Stimulated activated CD4-positive, alpha-beta T cell treated with anti-CD3 and anti-CD28 coated beads, TNF-alpha, amount 100 ng/mL, for 24 hours (primary cell): ENCODE measurements at places on chromosomes 4 and X.

DNA sequence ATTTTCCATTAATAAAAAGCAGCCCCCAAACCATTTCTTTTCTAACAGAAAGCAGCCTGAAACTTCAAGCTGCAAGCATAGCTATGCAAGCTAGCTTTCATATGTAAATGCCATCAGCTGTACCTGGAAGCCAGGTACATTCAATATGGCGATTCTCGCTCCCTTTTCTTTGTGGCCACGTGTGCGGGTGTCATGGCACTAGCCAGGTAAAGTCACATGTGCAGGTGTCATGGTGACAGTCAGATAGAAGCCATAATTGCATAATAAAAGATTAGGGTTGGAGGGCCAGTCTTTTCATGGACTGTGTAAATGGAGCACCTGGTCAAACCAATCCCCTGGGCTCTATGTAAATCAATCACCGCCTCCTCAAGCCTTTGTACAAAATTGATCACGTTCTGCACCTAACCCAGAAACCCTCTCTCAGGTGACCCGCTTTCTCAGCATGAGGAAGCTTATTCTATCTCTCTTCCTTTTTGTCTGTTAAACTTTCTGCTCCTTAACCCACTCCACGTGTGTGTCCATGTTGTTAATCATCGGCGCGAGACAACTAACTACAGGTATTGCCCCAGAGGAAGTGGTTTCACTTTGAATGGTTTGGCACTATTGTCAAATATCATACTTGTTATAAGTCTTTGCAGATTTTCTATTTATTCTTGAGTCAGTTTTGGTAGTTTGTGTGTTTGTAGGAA is 18.0 kb upstream of the RHOXF2 start:
- no peak for DNase-seq

DNA sequence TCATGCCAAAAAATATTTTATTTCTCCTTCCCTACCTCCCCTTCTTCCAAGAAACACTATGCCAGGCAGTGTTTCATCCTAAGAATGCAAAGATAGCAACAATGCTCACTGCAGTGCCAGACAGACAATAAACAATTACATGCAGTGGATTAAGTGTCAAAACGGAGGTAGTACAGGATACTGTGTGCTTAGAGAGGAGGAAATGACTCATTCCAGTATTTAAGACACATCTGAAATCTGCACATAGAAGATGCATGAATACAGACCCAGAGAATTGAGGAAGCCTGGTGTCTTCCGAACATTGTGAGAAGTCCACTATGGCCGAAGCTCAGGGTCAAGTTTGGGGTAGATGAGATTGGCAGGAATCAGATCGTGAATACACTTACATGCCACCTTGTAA is 326.4 kb downstream of the PPP3CA start:
- DNase-seq, result no peak

GRCh38 chr4:21507439-21507838 is 441.1 kb downstream of the KCNIP4 start:
- no peak for DNase-seq

- DNase-seq, result no peak
Measured at GRCh38 chrX:23118890-23119527, 119.2 kb downstream of the DDX53 start.

GRCh38 chr4:108276690-108277089 is 108.0 kb upstream of the LEF1 start:
- DNase-seq, result no peak

GRCh38 chrX:10031746-10032145 is 64.6 kb downstream of the CLDN34 start:
- DNase-seq, result no peak

DNA sequence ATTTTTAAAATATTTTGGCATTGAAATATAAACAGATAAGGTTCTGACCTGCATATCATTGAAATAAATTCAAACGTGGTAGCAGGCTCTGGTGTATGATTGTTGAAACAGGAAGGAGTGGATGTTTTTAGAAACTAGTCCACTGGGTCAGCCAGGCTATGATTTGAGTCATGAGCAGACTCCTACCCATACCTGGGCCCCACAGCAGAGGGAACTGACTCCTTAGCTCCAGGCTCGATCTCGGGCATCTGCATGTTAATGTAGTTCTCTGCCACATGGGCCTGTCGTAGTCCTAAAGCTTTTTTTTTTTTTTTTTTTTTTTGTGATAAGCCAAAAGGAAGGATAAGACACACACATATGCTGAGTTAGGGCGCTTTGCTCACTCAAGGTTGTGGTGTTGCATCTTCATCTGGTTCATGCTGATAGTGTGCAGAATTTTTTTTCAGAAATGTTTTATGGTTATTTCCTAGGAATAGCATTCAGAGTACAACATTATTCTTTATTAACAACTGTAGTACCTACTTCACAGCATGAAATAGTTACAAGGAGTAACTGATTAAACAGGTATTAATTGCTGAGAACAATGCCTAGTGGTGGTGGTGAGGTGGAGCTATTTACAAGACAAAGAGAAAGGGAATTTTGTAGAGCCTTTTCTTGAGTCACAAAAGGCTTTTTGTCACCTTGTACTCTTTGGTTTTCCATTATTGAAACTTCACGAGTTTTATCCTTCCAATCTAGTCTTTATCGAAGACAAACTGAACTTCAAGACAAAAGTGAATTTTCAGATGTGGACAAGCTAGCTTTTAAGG is 27.3 kb downstream of the OFD1 start:
- no peak for DNase-seq

GRCh38 chrX:149531599-149531998 is 9.2 kb upstream of the EOLA1 start:
- DNase-seq, result no peak

- DNase-seq, result no peak
Measured at GRCh38 chrX:26511589-26512363, 295.8 kb downstream of the MAGEB5 start.

DNA sequence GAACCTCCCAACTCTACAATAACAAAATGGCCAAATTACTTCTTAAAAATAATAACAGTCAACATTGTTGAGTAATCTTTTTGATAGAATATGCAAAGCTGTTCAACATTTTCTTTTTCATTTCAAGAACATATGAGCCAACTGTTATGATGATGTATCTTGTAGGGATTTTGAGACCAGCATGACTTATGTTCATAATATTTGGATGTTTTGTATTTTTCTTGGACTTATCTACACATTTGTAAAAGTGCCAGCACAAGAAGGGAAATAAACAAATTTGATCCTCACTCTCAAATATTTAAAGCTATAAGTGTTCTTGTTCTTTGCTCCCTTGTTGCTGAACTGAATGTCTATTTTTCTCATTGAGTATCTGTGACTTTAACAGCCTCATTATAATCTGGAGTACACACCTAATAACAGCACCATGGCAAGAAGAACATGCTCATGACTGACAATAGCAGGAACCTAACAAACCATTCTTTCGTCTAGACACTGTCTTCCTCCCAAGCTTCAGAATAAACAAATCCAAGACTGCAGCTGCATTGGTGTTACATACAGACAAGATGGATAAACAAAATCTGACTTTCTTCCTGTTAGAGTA is 1049.7 kb downstream of the FAT4 start:
- DNase-seq, result no peak

- DNase-seq, result no peak
Measured at GRCh38 chrX:150184491-150184890, 178.6 kb upstream of the MAMLD1 start.

- DNase-seq, result no peak
Measured at GRCh38 chr4:157291071-157291470, 70.5 kb downstream of the GRIA2 start.
